ENCODE measurements at places on chromosomes 3 and 15.

- DNase-seq = no peak
Observed at GRCh38 chr3:142902356-142902755, 13.5 kb upstream of the PCOLCE2 start.

DNA sequence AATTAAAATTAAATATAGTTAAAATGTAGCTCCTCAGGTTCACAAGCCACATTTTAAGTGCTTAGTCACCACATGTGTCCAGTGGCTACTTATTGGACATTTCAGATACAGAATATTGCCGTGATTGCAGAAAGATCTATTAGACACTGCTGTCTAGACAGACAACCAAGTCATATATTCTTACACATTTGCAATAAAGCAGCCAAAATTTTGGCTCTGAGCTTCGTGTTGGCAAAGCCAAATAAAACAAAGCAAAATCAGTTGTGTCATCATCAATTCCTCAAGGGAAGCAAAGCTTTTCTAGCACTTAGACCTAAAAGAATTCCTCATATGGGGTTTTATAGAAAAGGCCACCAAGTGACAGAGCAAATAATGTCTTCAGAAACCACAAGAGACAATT, 193.1 kb upstream of the LPP start:
- DNase-seq = no peak

DNA sequence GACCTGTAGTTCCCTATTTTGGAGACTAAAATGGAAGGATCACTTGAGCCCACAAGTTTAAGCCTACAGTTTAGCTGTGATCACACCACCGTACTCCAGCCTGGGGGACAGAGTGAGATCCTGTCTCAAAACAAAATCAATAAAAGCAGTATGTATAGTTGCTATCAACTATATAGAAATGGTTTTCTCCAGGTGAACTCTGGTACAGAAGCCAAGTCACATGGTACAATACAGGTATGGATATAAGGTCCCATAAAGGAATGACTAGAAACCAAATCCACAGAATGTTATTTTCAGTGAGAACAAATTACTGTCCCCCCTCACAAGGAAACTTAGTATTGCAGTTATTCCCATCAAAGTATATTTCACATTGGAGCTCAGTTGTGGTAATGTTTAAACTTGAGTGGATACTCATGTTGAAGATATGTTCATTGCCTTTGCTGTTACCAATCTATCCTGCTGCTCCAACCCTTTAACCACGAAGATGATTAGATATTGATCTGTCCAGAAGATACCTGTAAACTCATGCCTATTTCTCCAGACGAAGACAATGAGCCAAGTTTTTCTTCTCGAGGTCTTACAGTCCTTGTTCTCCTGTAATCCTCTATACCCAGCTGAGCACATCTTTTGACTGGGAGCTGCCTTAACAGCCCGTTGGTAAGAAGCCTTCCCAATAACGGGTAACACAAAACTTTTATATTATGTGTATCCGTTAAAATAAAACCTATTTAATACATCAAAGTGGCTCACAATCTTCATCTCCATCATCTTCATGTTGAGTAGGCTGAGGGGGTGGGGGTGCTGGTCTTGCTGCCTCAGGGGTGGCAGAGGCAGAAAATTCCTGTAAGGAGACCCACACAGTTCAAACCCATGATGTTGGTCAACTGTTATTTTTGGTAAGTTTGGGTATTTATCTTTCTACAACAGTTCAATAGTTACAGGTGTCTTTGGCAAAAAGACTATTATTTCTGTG, 24.6 kb downstream of the TRA2B start:
- DNase-seq = no peak

GRCh38 chr3:172316758-172317157, 131.5 kb downstream of the GHSR start:
- no peak for DNase-seq

- DNase-seq = no peak
Observed at GRCh38 chr3:116285781-116286421, 159.4 kb downstream of the LSAMP start.

- no peak for DNase-seq
Observed at GRCh38 chr15:23402544-23402943, 44.5 kb downstream of the GOLGA6L2 start.

GRCh38 chr3:159929171-159930141, 59.2 kb upstream of the IL12A start:
- no peak for DNase-seq

GRCh38 chr3:127652246-127652995, 20.3 kb upstream of the ABTB1 start:
- peak; percentile 8 for DNase-seq

DNA sequence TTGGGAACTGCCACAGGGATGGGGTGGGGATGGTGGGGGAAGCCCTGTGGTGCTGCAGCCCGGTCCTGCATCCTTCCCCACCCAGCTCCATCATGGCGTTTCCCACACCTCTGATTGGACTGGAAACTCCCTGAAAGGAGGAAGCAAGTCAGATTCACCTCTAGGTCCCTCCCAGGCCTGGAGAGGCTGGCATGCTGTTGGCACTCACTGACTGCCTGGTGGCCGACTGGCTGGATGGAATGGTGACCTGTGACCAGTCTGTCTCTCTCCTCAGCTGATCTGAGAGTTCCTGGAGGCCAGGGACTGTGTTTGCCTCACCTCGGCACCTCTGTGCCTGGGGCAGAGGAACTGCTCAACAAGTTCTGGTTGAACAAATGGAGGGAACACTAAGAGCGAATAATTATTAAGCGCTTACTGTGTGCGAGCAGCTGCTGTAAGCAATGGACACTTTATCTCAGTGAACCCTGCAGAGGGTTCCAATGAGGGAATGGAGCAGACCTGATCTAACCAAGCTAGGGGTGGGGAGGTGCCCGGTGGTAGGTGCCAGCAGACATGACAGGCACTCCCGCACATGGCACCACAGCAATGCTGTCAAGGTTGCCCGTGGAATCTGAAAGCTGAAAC, 3.5 kb upstream of the HHATL start:
- no peak for DNase-seq

DNA sequence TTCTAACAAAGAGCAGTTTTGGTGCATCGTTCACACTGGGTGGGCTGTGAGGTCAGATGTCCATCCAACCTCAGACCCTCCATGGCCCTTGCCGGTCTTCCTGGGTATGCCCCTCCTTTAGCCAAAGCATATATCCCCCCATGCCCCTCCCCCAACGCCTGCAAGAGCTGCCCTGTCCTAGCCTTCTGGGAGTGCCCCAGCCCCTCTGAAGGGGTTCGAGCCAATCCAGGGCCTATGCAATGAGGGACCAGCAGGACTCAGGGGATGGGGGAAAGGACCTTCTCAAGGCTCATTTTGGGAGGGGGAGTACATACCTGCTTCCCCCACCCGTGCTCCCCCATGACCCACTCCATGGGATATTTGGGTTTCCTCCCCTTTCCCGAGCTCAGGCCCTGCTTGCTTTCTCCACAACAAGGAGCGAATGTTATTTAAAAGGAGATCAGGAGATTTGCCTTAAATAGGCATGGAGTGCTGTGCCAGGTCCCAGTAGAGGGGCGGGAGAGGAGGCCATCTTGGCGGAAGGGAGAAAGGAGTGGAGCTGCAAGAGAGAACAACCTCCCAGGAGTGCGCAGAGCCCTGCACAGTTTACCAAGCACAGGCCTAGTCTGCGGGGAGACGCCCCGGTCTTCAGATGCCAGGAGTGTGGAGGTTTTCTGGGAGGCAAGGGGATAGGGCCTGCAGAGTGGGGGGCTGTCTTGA, 18.2 kb downstream of the PIF1 start:
- no peak for DNase-seq

DNA sequence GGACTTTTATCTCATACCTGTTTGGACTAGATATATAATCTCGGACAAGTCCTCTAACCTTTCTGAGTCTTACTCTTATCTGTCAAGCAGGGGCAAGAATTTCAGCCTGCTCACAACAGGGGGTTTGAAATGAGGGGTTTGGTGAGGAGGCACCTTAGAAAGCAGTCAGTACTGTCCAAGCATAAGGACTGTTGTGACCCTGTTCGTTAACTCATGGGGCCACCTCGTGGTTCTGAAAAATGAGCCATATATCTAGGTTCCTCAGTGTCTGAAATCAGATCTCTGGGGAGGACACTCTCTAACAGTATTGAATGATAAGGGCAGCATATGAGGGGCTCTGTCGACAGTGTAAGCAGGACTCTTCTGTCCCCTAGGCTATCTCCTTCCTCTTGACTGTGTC, 7.2 kb upstream of the TIMP4 start:
- no peak for DNase-seq

DNA sequence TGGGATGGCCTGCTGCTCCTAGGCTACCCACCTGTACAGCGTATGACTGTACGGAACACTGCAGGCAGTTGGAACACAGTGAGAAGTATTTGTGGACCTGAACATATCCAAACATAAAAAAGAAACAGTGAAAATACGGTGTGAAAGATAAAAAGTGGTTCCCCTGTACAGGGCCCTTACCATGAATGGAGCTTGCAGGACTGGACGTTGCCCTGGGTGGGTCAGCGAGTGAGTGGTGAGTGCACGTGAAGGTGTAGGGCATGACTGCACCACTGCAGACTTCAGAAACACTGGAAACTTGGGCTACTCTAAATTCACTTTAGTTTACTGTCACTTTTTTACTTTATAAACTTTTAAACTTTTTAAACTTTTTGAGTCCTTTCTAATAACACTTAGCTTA, 71.2 kb upstream of the SLC6A6 start:
- no peak for DNase-seq

GRCh38 chr3:45057557-45057956, 31.5 kb downstream of the CLEC3B start:
- DNase-seq = no peak

DNA sequence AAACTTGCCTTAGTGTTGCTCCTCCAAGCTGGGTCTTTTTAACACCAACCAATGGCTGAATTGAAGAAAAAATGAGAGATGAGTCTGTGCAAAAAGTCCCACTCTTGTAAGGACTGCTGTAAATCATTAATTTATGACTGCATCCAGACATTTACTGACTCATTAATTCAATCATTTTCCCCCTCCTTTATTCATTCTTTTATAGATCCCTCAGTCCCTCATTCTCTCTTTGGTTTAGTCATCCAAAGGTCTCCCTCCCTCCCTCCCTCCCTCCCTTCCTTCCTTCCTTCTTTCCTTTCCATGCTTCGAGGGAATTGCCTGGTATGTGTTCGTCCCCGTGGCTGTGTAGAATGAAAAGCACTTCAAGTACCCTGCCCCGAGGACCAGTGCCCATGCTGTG, 35.3 kb upstream of the MRPS22 start:
- no peak for DNase-seq

DNA sequence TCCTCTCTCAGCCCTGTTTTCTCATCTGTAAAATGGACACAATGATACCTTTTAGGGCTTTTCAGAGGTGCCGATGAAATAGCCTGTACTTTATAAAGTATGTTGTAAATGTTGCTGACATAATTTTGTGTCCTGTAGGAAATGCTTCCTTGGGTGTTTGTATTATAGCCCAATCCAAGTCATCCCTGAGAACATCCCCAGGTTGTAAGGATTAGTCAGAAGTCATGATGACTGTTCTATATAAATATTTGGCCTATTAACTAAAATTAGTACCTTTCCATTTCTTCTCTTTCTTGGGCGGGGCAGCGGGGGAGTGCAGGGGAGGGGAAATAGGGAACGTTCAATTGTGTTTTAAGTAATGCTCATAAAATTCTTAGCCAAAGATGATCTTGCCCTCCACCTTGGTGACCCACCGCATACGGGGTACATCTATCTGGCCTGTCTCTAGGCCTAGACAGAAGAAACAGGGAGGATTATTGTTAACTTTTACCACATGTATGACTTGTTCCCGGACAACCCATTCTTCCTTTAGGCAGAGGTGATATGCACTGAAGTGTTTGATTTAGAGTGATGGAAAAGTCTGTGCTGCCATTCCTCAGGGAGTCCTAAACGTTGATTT, 120.7 kb downstream of the VGLL4 start:
- no peak for DNase-seq

DNA sequence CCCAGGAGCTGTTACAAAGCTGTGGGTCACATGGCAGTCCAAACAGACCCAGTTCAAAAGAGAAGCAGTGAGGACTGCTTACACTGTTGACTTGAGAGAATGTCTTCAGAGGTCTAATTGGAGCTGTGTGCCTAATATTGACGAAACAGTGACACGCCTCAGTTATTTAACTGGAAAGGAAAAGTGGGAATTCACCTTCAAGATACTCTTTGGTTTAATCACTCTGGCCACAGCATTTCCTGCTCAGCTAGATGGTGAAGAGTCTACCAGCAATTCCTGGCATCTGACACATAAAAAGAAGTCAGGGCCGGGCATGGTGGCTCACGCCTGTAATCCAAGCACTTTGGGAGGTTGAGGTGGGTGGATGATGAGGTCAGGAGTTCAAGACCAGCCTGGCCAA, 326.4 kb downstream of the SV2B start:
- no peak for DNase-seq

- DNase-seq = no peak
Observed at GRCh38 chr15:27864086-27864485, 235.0 kb downstream of the OCA2 start.

DNA sequence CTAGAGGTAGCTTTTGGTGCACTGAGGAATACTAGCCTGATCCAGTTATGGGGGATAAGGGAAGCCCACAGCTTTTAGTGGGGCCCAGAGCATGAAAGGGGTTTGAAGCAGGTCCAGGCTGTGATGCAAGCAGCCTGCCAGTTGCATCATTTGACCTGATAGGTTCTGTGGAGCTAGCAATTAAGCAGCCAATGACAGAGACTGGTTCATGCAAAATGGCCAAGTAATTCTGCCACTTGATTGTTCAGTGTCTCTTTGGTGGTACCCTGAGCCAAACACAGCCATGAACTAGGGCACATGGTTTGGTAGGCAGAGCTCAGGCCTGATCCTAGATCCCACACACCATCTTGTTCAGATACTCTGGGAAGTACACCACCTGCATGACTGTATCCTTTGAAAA, 91.0 kb upstream of the PRR23C start:
- DNase-seq = no peak

GRCh38 chr15:36067483-36068274, 511.7 kb upstream of the CDIN1 start:
- no peak for DNase-seq

- peak; percentile 63 for DNase-seq
Observed at GRCh38 chr15:91224755-91225380, 124.8 kb downstream of the SV2B start.

GRCh38 chr3:104556372-104557078, 810.2 kb upstream of the ALCAM start:
- DNase-seq = no peak

DNA sequence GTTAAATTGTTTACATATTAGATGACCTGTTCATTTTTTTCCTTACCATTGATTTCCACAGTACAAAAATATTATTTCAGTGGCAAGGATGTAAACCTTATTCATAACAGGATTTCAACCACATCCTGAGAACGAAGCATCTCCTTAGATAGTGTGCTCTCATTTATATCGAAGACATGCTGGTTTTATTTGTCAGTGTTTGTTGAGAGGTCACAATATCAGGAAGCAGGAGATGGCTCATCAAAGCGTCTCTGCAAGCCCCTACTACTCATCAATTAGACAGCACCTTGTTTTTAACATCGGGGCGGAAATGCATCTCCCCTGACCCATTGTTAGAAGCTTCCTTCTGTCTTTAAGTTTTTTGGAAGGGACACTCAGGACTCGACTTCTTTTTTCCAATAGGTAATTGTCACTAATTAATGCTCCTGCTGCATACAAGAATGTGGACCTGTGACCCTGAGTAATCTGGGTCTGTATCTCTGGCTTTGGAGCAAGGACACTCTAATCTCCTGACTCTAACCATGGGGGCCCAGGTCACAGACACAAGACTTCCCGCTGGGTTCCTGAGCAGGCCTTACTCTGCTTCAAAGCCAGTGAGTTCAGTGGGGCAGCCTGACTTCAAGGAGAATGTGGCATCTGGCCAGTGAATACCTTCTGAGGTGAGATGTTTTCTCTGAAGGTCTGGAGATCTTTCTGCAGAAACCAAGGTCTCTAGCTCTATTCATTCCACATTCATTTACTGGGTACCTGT, 50.3 kb downstream of the MECOM start:
- DNase-seq = no peak

GRCh38 chr3:38047896-38048295, 8.9 kb downstream of the DLEC1 start:
- no peak for DNase-seq
